ENCODE measurements at places on chromosomes 11 and 22.

DNA sequence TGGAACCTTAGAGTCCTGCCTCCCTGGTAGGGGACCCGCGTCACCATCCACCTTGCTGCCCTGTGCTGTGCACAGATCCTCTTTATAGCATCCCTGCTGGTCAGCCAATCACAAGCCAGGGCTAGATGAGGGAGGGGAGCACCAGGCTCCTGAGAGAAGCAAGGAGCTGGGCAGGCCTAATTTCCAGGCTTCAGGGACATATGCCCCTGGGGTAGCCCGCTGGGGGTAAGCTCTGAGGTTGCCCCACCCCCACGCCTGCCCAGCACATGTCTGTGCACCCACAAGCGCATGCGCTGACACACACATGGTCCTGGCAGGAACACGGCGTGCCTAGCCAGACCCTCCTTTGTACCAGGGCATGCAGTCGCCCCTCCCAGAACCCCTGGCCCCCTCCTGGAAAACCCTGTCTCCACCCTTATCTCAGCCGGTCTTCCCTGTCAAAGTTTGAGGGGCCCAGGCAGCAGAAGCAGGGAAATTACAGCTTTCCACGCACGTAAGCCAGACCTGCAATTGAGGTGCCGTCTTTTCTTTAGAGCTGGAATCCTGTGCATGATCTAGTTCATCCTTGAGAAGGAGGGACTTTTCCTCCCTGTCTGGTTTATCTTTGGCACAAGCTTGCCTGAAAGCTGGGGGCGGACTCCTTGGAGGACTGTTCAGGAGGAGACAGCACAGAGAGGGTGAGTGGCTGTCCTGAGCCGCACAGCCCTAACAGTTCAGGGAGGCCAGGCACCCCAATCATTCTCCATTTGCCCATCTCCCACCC is 2.1 kb downstream of the SSTR3 start:
- DNase-seq = no peak

- DNase-seq = no peak
Measured at GRCh38 chr22:36946421-36947158, 33.2 kb downstream of the CSF2RB start.

DNA sequence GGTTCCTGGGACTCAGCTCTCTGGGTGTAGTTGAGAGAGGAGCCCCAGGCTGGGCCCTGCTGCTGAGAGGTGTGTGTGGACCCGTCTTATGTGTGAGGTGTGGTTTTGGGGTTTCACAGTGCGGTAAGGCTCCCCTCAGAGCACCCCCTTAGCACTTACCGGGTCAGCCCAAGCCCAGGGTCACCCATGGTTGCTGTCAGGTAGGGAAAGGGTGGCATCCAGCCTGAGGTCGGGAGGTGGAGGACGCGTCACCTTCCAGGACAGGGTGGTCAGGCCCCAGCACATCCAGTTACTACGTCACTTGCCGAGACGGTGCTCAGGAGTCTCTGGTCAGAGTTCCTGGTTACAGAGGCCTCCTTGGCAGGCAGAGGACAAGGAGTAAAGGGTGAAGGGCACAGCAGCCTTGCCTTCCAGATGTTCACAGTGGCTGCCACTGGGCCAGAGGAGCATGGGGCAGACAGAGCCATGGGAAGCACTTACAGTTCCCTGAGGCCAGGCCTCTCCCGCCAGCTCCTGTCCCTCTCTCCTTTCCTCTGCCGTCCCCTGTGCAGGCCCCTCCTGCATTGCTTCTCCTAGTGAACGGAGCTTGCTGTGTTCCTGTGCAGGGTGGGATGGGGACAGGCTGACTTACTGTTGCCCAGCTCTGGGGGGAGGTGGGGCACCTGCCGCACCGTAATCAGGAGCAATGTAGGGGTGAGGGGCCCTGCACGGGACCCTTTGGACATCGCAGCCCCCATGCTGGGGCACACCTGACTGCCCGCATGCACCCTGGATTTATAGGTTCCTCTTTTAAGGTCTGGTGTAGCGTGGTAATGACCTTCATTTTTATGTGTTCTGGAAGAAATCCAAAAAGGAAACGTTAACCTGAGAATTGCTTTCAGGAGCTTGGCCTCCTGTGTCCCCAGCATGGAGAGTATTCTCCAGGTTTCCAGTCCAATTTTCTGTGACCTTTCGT is 285.9 kb downstream of the TBC1D22A start:
- no peak for DNase-seq

- DNase-seq = no peak
Measured at GRCh38 chr11:488992-489391, 18.1 kb downstream of the RNH1 start.

- no peak for DNase-seq
Measured at GRCh38 chr22:36465232-36466021, 16.0 kb downstream of the TXN2 start.

GRCh38 chr22:23387827-23388516 is 192.1 kb downstream of the IGLL1 start:
- no peak for DNase-seq

DNA sequence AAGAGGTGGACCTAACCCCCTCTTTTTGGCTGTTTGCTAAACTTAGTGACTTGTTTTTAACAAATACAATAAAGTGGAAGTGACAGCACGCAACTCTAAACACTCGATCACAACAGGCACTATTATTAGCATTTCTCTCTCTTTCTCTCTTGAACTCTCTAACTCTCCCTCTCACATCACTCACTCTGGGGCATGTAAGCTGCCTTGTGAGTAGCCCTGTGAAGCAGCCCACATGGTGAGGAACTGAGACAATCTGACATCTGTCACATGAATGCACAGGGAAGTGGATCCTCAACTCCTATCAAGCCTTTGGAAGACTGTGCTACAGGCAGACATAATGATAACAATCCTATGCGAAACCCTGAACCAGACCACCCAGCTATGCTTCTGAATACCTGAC is 609.0 kb upstream of the CNTN5 start:
- no peak for DNase-seq

DNA sequence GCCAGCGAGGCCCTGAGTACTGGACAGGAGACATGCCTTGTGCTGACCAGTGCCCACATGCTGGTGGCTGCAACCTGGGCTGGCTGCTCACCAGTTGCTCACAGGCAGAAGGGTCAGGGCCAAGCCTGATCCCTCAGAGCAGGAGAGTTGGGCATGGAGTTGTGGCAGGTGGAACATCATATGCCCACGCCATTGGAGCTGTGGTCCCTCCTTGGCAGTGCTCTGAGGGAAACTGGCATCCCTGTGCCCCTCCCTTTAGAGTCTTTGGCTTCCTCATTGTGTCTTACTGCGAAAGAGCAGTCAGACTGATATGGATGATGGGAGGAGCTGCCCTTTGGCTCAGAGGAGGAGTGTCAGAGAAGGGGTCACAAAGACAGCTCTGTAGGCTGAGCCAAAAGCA is 3.1 kb upstream of the MYEOV start:
- DNase-seq = no peak

DNA sequence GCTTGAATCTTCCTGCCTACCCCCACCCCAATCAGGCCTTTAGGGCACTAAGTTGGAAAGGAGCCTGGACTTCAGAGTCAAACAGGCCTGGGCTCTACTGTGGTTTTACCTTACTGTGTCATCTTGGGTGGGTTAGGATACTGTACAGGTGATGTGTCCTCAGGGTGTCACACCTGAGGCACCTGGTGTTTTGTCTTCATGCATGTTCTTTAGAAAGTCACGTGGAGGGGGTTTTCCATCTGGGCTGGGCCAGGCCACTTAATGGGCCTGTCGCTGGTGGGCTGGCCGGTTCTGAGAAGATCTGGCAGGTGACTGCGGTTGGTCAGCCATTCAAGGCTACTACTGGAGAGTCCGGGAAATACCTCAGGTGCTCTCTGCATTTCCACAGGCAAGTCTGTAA is 92.6 kb downstream of the SWAP70 start:
- no peak for DNase-seq

DNA sequence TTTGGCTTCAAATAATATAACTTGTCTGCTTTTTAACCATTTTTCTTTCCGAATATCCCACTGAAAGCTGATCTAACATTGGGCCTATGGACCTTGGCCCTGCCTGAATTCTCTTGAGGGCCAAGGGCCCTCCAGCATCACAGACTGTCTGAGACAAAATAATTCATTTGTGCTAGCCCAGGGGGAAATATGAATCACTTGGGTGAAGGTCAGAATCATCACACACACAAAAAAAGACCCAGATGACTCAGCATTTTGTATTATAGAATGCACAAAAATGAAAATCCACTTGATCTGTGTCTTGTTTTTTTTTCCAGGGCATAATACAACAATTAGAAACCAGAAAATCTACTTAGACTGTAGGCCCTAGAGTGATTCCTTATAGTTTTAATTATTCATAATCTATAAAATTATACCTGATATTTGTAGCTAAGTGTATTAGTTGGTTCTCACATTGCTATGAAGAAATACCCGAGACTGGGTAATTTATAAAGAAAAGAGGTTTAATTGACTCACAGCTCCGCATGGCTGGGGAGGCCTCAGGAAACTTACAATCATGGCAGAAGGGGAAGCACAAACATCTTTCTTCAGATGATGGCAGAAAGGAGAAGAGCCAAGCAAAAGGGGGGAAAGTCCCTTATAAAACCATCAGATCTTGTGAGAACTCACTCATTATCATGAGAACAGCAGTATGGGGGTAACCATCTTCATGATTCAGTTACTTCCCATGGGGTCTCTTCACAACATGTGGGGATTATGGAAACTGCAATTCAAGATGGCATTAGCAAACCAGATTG is 15.6 kb upstream of the RDX start:
- no peak for DNase-seq

- no peak for DNase-seq
Measured at GRCh38 chr11:70078095-70078780, at the start of gene ANO1. TSS of gene ANO1 (plus strand) at chr11:70078317. CDS start at chr11:70078607, 290 bp downstream.

DNA sequence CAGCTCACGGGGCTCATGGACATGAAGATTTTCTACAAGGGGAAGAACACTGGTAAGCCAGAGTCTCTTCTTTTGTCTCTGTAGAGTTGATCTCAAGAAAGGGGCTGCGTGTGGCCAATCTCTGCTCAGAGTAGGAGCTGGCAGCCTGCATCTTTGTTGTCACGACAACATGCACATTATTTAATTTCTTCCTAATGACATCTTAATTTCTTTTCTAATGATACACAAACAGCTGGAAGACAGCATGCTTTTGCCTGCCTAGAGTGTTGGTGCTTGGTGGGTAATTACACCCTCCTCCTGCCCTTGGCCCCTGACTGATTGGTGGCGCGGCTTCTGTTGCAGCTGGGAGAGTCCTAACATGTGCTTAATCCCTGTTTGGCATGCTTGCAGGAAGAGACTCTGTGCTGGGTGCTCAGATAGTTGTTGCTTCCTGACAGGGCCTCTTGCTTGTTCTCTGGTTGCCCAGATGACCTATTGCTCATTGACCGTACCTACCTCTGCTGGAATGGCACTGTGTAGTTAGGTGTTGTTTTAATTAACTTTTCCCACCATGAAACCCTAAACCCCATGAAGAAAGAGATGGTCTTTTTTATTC is 106.9 kb upstream of the SORL1-AS1 start:
- DNase-seq = no peak

- DNase-seq = no peak
Measured at GRCh38 chr11:104089481-104089880, 53.0 kb downstream of the DDI1 start.

DNA sequence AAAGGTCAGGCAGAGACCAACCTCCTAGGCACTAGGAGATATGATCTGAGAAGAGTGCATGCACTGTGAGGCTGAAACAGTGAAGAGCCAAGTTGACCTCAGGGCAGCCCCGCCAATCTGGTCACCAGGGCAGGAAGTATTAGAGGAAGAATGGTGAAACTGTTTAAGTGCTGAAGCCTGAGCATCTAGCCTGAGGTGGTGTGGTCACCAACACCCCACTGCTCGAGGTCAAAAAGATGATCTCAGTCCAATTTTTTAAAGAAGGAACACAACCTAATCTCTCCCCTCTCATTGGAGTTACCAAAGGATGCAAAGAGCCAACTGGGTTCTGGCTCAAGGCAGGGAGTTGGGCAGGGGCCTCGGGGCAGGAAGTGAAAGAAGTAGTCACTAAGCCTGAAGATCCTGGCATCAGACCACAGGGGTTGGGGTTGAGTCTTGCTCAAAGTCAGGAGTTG is 4.0 kb downstream of the APBB1 start:
- no peak for DNase-seq

GRCh38 chr22:19509191-19509590 is 15.0 kb downstream of the CLDN5 start:
- DNase-seq = no peak

DNA sequence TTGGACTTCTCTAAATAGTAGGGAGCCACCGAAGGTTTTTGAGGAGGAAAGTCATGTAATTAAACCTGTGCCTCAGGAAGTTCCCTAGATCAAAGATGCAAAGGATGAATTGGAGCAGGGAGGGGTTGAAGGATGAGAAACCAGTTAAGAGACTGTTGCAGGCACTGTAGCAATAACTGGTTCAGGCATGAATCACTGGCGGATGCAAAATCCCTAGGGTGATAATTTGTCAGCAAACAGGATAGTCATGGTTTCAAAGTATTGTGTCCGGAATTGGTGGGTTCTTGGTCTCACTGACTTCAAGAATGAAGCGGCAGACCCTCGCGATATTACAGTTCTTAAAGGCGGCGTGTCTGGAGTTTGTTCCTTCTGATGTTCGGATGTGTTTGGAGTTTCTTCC is 19.9 kb downstream of the TRIOBP start:
- DNase-seq = no peak

- no peak for DNase-seq
Measured at GRCh38 chr22:23219822-23220484, 39.6 kb downstream of the BCR start.

DNA sequence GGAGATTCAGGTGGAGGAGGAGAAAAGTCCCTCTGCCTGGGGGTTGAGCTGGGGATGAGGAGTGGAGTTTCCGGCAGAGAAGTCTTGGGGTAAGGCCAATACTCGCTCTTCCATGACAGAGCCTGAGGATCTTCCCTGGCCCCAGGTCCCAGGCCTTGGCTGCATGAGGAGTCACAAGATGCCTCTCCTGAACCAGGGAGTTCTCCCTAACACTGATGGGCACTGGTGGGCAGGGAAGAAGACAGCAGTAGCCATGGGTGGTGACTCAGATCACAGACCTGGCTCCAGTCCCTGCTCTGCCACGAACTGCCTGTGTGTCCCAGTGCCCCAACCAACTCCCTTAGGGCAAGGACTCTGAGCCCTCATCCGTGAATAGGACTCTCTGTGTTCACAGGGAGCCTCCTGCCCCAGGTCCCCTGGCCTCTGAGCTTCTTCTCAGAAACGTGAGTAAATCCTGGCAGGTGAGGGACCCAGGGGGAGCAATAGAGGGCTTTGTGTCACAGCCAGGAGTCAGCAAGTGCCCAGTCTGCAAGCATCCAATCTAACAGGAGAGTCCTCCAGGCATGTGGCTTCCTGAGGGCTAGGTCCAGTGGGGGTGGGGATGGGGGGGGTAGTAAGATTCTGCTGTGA is 45.5 kb upstream of the FTH1 start:
- DNase-seq = no peak

DNA sequence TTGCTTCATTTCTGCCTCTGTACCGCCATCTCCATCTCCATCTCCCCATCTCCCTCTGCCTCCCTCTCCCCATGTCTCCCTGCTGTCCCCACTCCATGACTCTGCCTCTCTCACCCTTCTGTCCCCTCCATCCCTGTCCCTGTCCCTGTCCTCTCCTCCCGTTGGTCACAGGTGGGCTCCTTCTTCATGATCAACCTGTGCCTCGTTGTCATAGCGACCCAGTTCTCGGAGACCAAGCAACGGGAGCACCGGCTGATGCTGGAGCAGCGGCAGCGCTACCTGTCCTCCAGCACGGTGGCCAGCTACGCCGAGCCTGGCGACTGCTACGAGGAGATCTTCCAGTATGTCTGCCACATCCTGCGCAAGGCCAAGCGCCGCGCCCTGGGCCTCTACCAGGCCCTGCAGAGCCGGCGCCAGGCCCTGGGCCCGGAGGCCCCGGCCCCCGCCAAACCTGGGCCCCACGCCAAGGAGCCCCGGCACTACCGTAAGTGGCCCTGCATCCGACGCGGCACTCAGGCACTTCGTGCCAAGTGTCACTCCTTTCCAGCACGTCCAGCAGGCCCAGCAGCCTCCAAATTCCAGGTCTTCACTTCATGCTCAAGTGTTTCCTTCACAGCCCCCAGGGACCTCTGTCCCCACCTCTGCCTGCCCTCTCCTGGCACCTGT is 76.0 kb downstream of the CACNA1I start:
- DNase-seq = no peak

Data from progenitor cell of endocrine pancreas (in vitro differentiated cells).